Activated gamma-delta T cell (primary cell): ENCODE measurements at places on chromosomes 11 and 22.

GRCh38 chr11:17579451-17579850, 32.4 kb downstream of the OTOG start:
- DNase-seq = no peak

DNA sequence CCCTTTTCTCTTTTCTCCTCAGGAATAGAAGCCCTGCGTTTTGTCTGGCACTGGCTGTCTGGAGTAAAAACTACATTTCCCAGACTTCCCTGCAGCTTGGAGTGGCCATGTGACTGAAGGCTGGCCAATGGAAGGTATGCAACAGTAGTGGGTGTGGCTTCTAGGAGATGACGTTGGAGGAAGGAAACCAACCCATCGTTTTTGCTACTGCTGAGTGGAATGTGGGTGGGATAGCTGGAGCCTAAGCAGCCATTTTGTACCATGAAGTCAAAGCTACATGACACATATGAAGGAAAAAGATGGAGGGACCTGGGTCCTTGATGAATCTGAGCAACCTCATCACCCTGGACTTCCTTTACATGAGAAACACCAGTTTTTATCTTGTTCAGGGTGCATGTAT, 19.6 kb downstream of the FGF3 start:
- no peak for DNase-seq

- DNase-seq = no peak
Measured at GRCh38 chr11:108863528-108863927, 198.7 kb downstream of the DDX10 start.

DNA sequence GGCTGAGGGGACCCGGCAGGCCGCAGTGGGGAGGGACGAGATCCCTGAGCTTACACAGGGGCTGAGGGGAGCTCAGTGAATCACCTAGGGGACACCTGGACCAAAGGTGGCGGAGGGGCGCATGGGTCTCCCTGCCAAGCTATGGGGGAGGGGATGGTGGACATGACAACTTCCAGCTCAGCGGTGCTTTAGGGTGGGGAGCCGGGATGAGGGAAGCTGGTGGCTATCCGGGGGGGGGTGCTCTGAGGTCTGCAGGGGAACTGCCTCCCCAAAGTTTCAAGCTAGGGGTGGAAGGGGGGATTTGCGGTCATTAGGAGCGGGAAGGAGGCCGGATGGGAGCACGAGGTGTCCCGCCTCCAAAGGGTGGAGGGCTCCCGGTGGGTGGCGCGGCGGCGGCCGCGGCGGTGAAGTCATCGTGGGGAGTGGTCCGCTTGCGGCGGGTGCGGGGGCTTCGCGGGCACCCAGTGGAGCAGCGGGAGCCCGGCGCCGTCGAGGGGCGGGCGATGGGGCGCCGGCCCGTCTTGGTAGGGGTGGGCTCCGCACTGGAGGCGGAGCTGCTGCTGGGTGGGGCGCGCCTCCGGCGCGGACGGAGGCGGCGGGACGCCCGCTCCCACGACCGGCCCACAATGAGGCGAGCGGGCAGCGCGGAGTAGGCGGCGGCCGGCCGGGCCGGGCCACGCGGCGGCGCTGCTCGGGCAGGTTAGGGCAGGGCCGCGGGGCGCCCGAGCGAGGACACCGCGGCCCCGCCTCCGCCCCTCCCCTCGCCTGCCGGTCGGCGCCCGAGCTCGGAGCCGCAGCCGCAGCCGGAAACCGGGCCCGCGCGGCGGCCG, at the start of gene MICALL1:
Gene MICALL1, plus strand, starts transcription at position 764 of the 830 bp plus-strand sequence. CDS start 126 bp downstream, outside the sequence.
- DNase-seq = peak; percentile 56

GRCh38 chr11:47714554-47715081, 551 bp downstream of the AGBL2 start:
- DNase-seq = no peak

DNA sequence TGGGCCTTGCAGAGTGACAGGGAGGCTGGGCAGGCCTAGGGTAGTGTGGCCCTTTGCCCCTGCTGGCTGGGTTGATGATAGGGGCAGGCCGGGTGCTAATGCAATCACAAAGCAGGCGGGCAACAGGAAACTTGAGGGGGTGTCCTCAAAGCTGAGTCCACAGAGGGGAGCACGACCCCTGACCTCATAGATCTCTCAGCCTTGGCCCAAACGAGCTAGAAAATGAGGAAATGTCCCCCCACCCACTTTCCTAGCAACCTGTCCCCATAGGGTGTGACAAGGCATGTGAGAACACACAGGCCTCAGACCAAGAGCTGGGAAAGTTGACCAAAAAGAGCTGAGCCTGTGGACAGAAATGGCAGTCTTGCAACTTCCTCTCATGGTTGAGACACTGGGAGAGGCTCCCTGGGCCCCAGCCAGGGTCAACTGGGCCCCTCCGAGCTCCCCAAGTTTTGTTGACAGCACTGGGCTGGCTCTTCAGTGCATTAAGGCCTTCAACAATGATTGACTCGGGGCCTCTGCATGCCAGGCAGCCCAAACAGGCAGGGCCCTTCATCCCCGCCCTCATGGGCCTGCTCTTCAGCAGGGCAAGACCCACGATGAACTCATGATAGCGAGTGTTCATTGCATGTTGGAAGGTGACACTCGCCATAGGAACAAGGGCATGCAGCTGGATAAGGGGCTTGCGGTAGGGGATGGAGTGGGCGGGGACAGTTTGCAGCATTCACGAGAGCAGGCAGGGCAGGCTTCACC, 9.8 kb upstream of the SPI1 start:
- DNase-seq = no peak

GRCh38 chr11:62931499-62932278, 10.5 kb upstream of the CHRM1 start:
- no peak for DNase-seq

DNA sequence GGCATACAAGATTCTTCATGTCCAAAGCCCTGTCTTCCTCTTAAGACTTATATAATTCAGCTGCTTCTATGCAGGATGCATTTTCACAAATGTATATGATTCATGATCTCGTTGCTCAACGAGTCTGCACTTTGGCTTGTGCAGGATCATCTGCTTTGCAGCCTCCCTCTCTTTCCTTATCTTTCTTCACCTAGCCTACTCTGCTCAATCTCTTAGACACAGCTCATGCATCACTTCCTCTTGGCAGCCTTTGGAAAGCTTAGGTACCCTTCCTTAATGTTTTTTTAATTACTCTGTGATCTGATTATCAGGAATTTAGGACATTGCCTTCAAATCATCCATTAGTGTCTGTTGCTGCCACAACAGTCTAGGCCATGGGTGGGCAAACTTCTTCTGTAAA, 673.8 kb downstream of the NELL1 start:
- no peak for DNase-seq

GRCh38 chr11:134244593-134244992, 8.6 kb downstream of the THYN1 start:
- DNase-seq = no peak

- DNase-seq = no peak
Measured at GRCh38 chr11:19690885-19691284, 21.8 kb upstream of the NAV2 start.

- DNase-seq = no peak
Measured at GRCh38 chr11:134207538-134208239, 16.1 kb downstream of the NCAPD3 start.

DNA sequence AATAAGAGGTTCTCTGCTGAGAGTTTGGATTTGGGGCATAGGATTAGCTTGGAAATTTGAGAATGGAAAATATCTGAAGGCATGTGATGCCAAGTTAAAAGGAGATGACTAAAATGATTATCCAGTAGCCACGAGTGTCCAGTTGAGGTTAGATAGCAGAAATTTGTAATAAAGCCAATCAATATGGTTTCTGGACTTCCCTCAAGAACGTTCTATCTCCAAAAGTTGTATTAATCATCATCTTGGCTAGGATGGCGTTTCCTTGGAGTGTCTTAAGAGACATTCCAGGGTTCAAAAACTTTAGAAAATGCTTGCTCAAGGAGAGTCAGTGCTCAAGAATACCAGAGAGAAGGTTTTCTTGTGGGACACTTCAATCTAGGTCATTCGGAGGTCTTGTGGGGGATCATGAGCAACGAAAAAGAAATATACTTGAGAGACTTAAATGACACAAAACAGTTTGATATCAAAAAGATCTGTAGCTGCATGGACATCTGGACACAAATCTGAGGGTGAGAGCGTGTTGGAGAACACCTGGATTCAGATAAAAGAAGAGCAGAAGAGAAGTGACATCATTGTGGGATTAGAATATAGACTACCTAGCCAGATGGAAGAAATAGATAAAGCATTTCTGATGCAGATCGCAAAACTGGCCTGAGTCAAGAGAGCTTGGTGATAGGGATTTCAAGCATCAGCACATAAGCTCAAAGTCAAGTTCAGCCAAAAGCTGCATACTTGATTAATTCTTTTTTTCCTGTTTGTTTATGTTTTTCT, 97.7 kb downstream of the ARFGAP2 start:
- DNase-seq = no peak

GRCh38 chr22:39388261-39389011, 11.1 kb upstream of the TAB1 start:
- DNase-seq = no peak

- no peak for DNase-seq
Measured at GRCh38 chr11:128482512-128483191, 104.7 kb downstream of the ETS1 start.

- no peak for DNase-seq
Measured at GRCh38 chr11:32434356-32435151, 785 bp downstream of the WT1 start.

DNA sequence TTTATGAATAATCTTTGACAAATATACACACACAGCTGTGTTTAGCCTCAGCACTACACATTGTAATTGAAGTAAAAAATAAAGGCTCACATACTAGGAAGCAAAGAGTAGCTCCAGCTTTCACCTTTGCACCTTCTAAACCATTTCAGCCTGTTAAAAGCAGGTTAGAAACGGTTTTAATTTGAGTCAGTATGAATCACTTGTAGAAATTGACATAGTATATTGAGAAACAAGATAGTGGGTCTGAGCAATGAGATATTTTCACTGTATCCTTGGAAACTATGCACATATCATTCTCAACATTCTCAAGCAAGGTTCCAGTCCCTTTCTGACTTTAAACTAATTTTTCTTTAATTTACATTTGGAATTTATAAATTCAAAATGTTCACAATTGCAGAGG, 380.3 kb downstream of the AASDHPPT start:
- no peak for DNase-seq

GRCh38 chr11:92528001-92528400, 303.4 kb downstream of the FAT3 start:
- DNase-seq = no peak

- DNase-seq = no peak
Measured at GRCh38 chr11:65429724-65430405, 7.3 kb downstream of the NEAT1 start.

DNA sequence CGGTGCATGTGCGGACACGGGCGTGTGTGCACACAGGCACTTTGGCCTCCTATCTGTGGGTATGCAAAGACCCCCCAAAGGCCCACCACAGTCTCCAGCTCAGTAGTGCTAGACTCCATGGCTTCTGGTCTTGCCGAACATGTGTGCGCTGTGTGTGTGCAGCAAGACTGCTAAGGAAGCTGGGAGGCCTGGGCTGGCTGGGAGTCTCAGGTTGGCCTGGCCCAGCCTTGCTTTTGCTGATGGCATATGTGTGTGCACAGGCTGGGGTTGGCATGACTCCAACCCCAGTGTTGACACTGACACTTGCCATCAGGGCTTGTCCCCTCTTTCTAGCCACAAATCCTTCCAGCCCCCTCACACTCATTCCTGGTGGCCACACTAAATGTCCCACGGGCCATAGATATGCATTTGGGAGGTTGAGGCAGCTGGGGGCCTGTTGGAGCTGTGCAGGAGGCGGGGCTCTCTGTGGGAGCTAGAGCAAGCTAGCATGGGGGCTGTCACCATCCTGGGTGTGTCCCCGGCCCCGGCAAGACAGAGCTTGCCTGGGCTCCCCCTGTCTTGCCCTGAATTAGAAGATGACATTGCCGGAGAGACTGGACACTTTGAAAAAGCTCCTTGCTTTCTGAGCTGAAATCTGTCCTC, 60.9 kb upstream of the NECTIN1 start:
- DNase-seq = no peak

GRCh38 chr11:113991170-113991569, 16.3 kb downstream of the HTR3A start:
- DNase-seq = no peak

DNA sequence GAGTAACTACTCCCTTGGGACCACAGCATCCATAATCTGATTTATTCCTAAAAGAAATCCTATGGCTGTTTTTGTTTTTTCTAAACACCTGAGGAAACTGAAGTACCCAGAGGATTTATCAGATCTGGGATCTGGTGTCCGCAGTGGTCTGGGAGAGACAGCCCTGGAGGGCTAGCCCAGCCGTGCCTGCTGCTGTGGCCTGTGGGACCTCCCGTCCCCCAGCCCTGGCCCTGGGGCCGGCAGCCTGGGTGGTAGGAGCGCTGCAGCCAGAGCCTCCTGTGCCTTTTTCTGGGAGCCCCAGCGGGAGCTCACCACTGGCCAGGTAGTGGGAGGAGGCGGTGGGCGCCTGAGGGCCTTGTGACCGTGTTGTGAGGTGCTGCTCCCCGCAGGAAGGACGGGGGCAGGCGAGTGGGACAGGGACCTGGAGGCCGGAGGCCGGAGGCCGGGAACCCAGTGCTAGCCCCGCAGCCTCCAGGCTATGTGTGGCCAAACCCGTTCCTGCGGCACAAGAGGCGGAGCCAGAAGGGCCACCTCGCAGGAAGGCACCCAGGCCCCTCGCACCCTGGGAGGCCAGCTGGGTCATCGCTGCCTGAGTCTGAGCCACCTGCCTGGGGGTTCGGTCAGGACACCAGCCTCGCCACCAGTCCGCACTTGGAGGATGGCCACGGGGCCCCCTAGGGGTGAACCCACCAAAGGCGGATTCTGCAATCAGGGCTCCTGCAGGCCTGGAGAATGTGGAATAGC, 18.2 kb upstream of the C11orf96 start:
- no peak for DNase-seq

- no peak for DNase-seq
Measured at GRCh38 chr22:21650823-21651520, 8.9 kb downstream of the SDF2L1 start.

- no peak for DNase-seq
Measured at GRCh38 chr11:68048681-68049508, 10.1 kb downstream of the TCIRG1 start.

DNA sequence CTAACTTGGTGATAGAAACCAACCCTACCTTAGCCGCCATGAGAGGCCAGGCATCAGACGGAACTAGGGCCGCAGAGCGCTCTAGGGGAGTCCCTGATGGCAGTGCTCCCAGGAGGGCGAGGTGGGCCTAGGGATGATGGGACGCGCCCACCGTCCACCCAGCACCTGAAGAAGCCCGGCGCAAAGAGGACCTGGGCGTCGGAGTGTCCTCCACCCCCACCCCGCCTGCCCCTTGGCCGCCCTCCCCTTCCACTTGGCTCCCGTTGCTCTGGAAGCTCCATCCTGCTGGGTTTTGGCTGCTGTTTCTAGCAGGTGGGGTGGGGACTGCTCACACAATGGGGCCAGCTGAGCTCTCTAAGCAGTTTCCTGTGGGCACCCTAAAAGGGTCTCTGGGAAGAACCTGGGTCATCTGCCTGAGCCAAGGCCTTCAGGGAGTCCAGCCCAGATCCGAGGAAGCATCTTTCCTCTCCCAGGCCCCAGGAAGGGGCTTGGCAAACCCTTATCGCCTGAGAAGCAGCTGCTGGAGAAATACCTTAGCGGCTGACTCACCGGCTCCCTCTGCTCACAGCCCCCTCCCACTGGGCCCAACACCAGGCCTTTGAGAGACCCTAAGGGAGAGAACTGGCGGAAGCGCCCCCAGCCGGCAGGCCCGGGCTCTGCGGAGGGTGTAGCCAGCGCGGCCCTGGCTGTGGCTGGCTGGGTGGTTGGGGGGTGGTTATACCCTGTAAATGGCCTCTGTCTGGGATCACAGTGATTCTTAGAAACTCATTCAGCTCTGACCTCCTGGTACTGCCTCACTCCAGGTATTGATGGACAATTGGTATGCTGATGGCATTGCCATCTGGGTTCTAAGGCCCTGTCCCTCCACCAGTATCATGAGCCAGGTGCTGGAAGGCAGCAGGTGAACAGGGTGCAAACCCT, 19.3 kb downstream of the CREB3L1 start:
- no peak for DNase-seq

- DNase-seq = no peak
Measured at GRCh38 chr11:115459563-115459962, 44.7 kb downstream of the CADM1 start.
